ENCODE measurements at places on chromosomes 16 and 17.
A peak's percentile ranks its signal among the peaks of the same experiment; 100 is the strongest.

DNA sequence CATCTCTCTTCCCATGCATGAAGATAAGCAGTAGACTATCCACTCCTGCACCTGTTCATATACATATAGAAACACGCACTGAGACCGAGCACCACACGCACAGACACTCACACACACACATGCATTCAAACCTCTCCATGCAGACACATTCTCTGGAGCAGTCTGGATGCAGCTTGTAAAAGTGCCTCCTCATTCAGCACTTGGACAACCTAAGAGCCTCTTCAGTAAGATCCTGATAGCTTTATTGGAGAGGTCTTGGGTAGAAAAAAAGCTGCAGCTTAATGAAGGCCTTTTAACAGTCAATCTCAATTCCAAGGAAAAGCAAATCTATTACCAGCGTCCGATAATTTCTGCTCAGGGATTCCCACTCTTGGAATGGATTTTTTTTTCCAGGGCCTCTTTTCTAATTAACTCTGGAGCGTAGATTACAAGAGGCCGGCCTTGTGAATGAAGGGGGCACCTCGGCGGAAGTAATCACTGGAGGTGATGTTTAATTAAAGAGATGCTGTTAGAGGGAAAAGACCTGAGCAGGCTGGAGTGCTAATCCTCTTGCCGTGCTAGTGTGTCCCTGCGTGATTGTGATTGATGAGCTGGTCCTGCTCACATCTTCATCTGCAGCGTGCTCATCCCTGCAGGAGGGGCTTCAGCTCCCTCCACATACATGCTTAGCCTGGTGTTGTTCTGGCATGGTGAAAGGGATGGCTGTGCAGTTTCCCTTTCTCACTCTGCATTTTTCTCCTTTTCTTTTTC is 155.1 kb downstream of the RBFOX1 start:
- no peak for DNase-seq

- no peak for DNase-seq
These were observed 15.9 kb downstream of the PLD6 start for GRCh38 chr17:17190188-17190587.

DNA sequence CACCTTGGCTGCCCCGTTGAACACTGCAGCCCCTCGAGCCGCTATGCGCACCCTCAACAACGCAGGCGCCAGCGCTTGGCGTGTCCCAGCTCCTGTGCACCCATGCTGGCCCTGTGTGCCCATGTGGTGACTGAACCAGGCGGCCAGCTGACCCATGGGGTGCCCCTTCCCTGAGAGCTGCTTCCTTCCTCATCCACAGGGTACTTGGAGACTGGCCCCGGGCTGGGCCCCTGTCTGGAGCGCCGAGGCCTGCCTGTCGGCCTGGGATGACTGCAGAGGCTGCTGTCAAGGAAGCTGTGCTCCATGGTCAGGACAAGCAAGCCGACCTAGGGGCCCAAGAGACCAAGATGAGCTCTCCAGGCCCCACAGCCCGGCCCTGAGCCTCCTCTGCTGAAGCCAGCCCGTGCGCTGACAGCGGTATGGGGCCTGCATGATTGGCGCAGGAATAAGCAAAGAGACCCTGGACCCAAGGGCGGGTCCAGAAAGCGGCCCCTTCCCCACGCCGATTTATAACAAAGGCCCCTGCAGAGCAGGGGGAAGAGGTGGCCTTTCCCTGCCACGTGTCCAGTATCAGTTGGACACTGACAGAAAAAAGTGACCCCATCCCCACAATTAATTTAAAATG is 21.6 kb upstream of the BAHCC1 start:
- no peak for DNase-seq

DNA sequence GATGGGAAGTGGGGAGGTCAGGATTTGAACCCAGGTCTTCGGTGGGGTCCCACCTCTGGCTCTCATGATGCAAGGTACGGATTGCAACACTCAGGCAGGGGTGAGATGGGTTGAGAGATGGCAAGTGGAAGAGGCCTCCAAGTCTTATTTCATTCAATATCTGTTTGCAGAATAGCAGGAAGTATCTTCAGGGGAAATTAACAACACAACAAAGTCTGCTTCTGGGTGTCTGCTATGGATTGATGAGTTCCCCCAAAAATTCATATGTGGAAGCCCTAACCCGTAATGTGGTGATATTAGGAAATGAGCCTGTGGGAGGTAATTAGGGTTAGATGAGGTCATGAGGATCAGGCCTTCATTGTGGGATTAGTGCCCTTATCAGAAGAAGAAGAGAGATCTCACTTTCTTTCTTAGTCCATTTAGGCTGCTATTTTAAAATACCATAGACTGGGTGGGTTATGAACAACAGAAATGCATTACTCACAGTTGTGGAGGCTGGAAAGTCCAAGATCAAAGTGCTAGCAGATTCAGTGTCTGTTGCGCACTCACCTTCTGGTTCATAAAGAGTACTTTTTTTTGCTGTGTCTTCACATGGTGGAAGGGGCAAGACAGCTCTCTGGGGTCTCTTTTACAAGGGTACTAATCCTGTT is 4.4 kb upstream of the CD300H start:
- no peak for DNase-seq

GRCh38 chr17:8253801-8254200 is 4.7 kb downstream of the PFAS start:
- peak; percentile 25 for DNase-seq

DNA sequence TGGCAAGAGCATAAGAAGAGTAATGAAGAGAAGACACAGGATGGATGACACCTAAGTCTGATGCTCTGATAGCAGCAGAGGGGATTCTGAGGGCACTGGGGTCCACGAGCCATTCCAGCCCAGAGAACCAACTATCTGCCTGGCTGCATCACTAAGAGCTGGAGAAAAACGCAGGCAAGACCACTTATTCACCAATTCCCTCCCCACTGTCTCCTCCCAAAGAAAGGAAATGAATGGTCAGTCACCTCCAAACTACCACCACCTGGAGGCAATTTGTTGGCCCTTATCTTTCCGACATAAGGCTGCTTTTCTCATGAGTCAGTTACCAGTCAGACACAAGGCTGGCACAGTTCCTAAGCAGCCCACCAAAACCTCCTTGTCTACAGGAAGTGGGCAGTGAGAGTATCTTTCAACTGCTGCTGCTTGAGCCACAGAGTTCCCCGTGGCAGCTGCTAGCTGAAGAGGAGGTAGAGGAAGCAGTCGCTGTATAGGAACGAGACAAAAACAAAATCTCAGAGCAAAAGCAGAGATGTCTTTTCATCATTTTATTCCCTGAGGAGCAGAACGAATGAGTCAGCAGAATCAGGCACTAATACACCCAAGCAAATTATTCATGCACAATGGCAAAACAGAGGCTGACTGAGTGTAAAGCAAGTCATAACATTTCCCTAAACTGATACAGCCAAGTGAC is 111.1 kb downstream of the SMG6 start:
- DNase-seq, result peak; percentile 95

GRCh38 chr16:82092711-82093110 is 57.7 kb downstream of the HSD17B2 start:
- no peak for DNase-seq

- DNase-seq, result no peak
These were observed 4.3 kb upstream of the SETD6 start for GRCh38 chr16:58510776-58511628.

Data from astrocyte of the hippocampus (primary cell).